ENCODE measurements at places on chromosomes 7 and 10. TPM values are rescaled to one million over a fixed set of nuclear protein-coding genes. Genes with fewer than 3 reads are reported as not detected.

GRCh38 chr10:86325158-86325557, 41.4 kb downstream of the GRID1 start:
- DNase-seq, result no peak

- no peak for DNase-seq
These were observed 12.8 kb upstream of the DNAAF5 start for GRCh38 chr7:713488-714230.

DNA sequence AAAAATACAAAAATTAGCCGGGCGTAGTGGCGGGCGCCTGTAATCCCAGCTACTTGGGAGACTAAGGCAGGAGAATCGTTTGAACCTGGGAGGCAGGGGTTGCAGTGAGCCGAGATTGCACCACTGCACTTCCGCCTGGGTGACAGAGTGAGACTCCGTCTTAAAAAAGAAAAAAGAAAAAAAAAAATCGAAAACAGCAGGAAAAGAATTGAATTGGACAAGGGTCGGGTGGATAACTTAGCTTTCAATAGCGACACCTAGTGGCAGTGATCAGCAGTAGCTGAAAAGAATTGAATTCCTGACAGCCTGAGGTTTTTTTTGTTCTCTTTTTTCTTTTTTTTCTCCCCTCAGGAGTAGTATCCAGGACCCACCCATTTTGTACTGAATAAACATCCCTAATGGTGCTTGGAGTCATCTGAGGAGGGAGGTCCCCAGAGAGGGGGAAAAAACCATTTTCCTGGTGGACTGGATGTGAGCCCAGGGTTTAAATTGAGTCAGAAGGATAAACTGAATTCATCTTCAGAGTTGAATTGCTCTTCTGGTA, 55.1 kb downstream of the CYCS start:
- DNase-seq, result peak; percentile 66

GRCh38 chr7:137934941-137935883, 66.7 kb downstream of the CREB3L2 start:
- DNase-seq, result no peak

DNA sequence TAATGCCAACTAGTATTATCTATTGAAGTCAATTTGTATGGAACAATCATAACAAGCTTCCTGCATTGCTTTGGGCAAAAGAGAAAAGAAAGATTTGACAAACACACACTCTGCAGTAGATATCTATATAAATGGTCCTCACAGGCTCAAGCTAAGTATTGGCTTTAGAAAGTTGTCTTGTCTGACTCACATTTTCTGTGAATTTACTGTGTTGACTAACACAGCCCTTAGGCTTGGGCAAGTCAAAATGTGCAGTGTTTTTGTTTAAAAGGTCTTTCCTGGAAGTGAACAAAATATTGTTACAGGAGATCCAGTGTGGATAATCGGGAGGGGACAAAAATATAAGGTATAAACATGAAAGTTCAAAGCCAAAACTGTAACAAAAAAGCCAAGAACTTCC, 194.4 kb downstream of the RELN start:
- no peak for DNase-seq

GRCh38 chr10:87771871-87772500, 46.0 kb downstream of the ATAD1 start:
- DNase-seq, result no peak

DNA sequence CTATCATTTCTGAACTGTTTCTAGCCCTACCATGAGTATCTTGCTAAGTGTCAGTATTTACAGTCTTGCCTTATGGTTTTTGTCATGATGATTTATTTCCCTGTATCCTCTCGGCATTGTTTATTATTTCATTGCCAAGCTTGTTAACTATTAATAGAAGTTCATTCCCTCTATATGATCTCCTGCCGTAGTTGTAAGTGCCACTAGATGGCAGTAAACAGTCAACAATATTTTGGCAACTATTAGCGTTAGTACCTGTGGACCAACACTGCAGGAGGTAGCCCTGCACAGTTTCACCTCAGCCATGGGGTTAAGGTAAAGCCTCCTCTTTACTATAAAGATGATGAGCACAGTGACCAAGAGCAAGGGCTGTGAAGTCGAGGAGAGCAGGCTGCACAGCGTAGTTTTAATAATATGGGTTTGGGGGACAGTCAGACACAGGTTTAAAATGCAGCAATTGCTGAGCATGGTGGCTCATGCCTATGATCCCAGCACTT, 26.1 kb upstream of the CCNJ start:
- peak; percentile 53 for DNase-seq

DNA sequence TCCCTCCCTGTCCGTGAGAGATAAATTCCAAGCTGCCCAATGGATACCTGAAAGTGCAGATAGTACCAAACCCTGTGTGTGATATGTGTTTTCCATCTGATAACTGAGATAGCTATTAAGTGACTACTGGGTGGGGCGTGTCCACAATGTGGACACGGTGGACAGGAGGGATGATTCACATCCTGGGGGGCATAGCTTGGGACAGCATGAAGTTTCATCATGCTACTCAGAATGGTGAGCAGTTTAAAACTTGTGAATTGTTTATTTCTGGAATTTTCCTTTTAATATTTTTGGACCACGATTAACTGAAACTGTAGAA, 158.6 kb downstream of the CREB5 start:
- no peak for DNase-seq

GRCh38 chr7:157255201-157255606, 81.6 kb upstream of the DNAJB6 start:
- DNase-seq, result no peak

- peak; percentile 47 for DNase-seq
These were observed 5.7 kb downstream of the ATG9B start for GRCh38 chr7:151018421-151019129.

GRCh38 chr7:2851497-2851896, 7.4 kb upstream of the GNA12 start:
- no peak for DNase-seq

DNA sequence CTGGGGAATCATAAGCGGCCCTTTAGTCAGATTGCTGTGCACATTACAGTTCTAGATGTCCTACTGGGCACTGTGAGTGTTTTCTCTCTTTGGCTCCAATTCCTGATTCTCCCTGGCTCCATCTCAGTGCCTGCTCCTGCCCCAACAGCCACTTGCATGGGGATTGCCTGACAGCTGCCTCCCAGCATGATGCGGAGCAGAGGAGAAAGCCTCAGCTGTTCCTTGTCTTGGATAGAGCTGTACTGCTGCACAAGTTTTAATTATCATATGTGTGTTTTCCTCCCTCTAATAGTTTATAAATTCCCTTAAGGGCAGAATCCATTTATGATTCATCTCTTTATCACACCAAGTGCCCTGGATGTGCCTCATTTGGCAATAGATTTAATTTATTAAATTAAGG, 285.8 kb upstream of the COBL start:
- DNase-seq, result no peak

DNA sequence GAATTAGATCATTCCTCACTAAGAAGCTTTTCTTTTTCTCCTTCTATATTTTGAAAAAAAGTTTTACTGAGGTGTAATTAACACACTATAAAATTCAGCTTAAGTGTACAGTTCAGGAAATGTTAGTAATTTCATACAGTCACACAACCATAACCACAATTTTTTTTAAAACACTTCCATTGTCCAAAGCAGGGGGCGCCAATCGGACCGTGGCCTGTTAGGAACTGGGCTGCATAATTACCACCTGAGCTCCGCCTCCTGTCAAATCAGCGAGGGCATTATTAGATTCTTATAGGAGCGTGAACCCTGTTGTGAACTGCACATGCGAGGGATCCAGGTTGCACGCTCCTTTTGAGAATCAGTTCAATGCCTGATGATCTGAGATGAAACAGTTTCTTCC, 427.1 kb downstream of the TFEC start:
- no peak for DNase-seq

- DNase-seq, result no peak
These were observed 11.5 kb downstream of the CREB3L2 start for GRCh38 chr7:137990251-137990941.

GRCh38 chr7:37095122-37095521, 353.5 kb downstream of the ELMO1 start:
- no peak for DNase-seq

- no peak for DNase-seq
These were observed 2.0 kb downstream of the ZMIZ1 start for GRCh38 chr10:79070606-79071395.

DNA sequence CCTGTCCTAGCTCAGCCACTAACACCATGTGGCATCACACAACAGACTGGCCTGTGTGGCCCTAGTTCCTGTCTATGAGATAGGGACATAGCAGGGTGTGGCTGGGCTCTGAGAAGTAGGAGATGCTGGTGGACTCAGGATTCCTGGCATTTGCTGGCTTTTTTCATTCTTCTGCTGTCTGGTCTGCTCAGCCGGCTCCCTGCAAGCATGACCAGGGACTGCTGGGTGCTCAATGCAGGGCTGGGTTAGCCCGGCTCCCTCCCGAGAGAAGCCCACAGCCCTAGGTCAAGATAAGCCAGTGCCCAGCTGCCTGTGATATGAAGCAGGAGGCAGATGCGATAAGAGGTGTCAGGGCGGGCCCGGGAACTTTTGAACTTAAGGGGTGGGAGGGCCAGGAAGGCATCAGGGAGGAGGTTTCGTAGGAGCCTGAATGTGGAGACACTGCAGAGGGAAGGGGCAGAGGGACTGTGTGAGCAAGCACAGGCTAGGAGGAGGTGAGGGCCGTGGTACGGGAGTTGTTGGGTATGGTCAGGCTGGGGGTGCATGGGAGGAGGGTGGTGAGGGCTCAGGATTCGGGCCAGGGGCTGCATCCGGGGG, 3.5 kb downstream of the AQP1 start:
- no peak for DNase-seq

Gene JAKMIP3
- total RNA-seq, result 0.19 TPM

Gene OGDHL
- total RNA-seq, result 0.35 TPM

Gene EPHA1
- total RNA-seq, result 1.6 TPM
